Omental fat pad (tissue), 4 donors: ENCODE measurements at places on chromosomes 11 and 22.

- DNase-seq: no peak
Measured at GRCh38 chr22:19523240-19524169, 705 bp downstream of the CLDN5 start.

DNA sequence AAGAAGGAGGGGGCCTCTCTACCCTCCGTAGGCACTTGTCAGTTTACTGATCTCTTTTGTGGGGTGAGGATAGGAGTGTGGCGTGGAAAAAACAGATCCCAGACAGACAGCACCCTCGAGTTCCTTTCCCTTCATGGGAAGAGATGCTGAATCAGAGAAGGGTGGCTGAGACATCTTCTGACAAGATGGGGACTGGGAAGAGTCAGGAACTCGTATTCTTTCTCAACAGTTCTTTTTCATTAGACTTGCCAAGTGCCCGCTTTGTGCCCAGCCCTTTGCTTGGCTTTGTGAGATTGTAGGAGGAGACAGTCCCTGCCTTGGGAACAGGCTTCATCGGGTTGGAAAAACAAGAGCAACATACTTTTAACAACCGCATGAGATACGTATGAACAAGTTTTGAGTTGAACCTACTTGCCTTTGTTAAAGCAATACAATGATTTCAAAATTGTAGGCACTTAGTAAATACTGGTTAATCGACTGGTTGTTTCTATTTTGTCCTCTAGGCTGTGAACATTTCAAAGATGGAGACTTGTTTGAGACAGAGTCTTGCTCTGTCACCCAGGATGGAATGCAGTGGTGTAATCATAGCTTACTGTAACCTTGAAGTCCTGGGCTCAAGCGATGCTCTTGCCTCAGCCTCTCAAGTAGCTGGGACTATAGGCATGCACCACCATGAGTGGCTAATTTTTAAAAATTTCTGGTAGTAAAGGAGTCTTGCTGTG, 1.1 kb downstream of the RRM1 start:
- DNase-seq: no peak

DNA sequence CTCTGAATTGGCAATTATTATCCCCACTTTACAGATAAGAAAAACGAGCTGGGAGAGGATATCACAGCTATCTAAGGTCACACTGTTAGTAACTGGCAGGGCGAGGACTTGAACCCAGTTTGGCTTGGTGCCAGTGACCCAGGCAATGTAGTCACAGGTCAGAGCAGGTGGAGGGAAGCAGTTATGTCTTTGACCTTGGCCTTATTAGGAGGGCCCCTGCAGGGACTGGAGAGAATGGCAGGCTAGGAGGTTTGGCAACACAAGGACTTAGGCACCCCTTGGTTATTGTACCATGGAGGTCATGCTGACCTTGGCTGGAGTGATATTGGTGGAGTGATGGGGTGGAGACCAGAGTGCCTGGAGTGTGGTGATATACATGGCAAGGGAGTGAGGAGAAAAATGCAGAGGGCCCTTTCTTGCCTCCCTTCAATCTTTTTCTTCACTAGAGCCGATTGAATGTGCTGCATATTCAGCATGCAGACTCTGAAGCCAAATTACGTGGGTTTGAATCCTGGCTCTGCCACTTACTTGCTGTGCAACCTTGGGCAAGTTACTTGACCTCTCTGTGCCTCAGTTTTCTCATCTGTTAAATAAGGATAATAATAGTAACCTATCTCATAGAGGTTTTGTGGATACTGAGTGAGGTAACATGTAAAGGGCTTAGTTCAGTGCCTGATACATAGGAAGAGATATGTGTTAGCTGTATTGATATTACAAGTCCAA, 92.7 kb upstream of the TBCEL start:
- DNase-seq: no peak

- DNase-seq: no peak
Measured at GRCh38 chr11:132307309-132308020, 937.0 kb downstream of the NTM start.

DNA sequence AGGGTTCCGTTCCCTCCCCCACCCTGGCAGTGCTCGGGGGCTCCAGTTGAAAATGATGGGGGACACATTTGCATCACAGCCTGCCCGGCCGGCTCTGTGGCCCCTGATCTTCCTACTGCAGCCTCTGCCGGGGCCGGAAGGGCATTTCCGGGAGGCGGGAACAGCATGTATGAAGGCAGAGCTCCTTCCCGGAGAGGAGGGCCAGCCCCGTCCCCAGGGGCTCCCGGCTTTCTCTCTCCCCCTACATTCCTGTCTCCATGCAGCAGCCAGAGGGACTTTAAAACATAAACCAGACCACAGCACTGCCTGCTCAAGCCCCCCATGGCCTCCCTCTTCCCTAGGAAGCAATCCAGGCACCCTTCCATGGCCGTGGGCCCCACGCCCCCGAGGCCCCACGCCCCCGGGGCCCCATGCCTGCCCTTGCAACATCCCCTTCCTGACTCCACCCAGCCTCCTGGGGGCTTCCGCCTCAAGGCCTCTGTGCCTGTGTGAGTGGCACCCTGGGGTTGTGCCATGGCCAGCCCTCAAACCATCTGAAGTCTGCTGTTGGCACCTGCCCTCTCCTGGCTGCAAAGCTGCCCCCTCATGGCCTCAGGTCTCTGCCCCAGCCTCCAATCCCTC, 73.1 kb downstream of the CDKN1C start:
- DNase-seq: no peak

DNA sequence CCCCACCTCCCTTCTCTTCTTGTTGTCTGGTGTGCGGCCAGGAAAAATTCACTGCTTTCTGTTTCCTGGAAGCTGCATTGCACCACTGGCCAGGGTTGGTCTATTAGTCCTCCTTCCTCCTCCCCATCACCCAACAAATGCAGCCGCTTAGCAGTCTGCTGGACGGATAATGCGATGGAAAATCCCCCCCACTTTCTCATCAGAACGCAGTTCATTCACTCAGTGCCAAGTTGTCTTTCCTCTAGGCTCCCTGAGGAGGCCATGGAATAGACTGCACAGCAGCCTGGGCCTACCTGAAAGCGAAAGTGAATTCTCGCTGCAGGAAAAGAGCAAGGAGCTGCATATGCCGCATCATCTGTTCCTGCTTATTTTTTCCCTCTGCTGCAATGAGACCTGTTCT, 513.6 kb downstream of the METTL15 start:
- DNase-seq: no peak

GRCh38 chr11:77503006-77503405, 29.1 kb upstream of the PAK1 start:
- DNase-seq: no peak
